ENCODE measurements at places on chromosomes 3 and 15.

DNA sequence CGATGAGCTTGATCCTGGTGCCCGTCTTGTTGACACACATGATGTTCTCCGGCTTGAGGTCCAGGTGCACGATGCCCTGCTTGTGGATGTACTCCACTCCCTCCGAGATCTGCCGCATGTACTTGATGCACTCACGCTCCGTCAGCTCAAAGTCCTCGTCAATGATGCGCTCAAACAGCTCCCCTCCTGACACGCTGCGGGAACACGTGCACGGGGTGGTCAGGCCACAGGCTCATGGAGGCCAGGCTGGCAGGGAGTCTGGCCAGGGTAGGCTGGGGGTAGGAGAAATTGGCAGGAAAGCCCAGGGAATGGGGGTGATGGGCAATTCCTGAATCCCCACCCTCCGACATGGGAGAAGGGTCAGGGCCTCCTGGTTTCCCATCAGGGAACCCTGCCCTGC lies 55.5 kb upstream of the HACD2 start:
- no peak overlapping the region for H3K27ac ChIP-seq
- H3K27me3 ChIP-seq = no peaks in the 10 kb centered on the region
- H3K4me1 ChIP-seq = no peaks in the 10 kb centered on the region
- no peaks in the 10 kb centered on the region for H3K36me3 ChIP-seq
- ATAC-seq = no peak

GRCh38 chr3:72316501-72317279 lies 531.6 kb downstream of the SHQ1 start:
- no peaks in the 10 kb centered on the region for H3K27me3 ChIP-seq
- no peak for ATAC-seq
- peaks cover under 1% of the 10 kb centered on the region for H3K4me1 ChIP-seq
- no peak overlapping the region for H3K27ac ChIP-seq

DNA sequence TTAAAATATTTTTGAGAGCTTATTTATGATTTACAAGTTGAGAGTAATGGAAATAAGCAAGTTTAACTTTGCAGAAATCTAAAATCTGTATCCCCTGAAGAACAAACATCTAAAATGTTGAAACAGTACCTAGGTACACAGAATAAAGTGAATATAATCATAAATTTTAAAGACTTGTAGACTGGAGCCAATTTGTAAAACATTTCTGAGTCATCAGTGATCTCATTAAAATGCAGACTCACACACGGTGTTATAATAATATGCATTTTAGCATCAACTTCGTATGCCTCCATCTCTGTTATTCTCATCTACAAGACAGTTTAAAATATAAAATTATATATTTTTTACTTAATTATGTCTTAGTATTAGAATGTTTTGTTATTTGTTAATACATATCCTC lies 399.5 kb upstream of the GOLIM4 start:
- no peak for ATAC-seq
- H3K36me3 ChIP-seq = no peaks in the 10 kb centered on the region
- H3K4me3 ChIP-seq = no peak overlapping the region
- no peaks in the 10 kb centered on the region for H3K4me1 ChIP-seq
- no peak overlapping the region for H3K27ac ChIP-seq

GRCh38 chr3:129593595-129594339 lies 12.7 kb downstream of the PLXND1 start:
- H3K4me1 ChIP-seq = peaks cover 10% of the 10 kb centered on the region
- H3K4me3 ChIP-seq = peak overlapping the region; percentile 61

GRCh38 chr3:150798122-150798618 lies 35.2 kb upstream of the SIAH2 start:
- no peaks in the 10 kb centered on the region for H3K4me1 ChIP-seq
- peaks cover 10% of the 10 kb centered on the region for H3K27me3 ChIP-seq
- no peak overlapping the region for H3K27ac ChIP-seq
- H3K4me3 ChIP-seq = no peak overlapping the region
- H3K36me3 ChIP-seq = no peaks in the 10 kb centered on the region
- ATAC-seq = no peak

GRCh38 chr3:14435175-14436014 lies 33.0 kb downstream of the SLC6A6 start:
- no peak for ATAC-seq
- no peaks in the 10 kb centered on the region for H3K27me3 ChIP-seq
- H3K27ac ChIP-seq = peak overlapping the region; percentile 98
- peak overlapping the region; percentile 81 for H3K4me3 ChIP-seq

DNA sequence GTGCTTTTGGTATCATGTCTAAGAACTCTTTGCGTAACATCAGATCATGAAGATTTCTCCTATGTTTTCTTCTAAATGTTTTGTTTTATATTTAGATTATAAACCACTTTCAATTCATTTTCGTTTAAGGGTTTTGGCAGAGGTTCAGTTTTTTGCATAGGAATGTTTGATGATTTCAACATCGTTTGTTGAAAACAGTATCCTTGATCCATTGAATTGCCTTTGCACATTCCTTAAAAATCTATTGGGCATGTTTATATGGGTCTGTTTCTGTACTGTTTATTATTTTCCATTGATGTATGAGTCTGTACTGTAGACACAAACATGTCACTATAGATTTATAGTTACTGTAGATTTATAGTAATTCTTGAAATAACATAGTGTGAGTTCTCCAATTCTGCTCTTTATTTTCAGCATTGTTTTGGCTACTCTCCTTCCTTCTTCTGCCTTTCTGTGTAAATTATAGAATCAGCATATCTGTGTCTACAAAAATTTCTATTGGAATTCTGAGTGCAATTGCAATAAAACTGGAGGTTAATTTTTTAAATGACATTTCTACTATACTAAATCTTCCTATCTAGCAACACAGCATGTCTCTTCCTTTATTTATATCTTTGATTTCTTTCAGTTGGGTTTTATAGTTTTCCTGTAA lies 374.0 kb downstream of the SV2B start:
- no peaks in the 10 kb centered on the region for H3K27me3 ChIP-seq
- no peaks in the 10 kb centered on the region for H3K36me3 ChIP-seq
- H3K4me3 ChIP-seq = no peak overlapping the region

- H3K4me1 ChIP-seq = no peaks in the 10 kb centered on the region
- peaks cover 12% of the 10 kb centered on the region for H3K27me3 ChIP-seq
- ATAC-seq = no peak
- no peaks in the 10 kb centered on the region for H3K36me3 ChIP-seq
Observed at GRCh38 chr3:31880020-31880419, 101.0 kb downstream of the OSBPL10 start.

DNA sequence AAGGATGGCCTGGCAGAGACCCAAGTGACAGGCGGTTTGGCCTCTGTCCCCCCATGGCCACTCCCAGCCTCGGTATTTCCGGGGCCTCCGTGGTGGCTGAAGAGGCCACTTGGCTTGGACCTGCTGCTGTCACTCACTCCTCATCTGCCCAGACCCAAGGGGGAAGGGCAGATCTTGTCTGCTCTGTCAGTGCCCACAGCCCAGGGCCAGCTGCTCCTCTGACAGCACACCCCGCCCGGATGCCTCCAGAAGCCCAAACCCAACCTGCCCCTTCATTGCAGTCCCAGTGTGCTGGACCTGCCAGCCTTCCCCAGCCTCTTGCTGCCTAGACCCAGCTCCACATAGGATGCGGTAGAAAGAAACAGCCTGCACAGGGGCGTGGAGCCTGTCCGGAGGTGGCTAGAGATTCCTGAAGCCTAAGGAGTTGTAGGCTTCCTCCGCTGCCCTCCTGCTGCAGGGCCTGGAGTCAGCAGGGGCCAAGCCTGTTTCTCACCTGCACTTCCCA lies 52.0 kb downstream of the MAGEF1 start:
- no peaks in the 10 kb centered on the region for H3K36me3 ChIP-seq
- no peak for ATAC-seq
- no peaks in the 10 kb centered on the region for H3K27me3 ChIP-seq
- peaks cover 8% of the 10 kb centered on the region for H3K4me1 ChIP-seq
- H3K27ac ChIP-seq = no peak overlapping the region

DNA sequence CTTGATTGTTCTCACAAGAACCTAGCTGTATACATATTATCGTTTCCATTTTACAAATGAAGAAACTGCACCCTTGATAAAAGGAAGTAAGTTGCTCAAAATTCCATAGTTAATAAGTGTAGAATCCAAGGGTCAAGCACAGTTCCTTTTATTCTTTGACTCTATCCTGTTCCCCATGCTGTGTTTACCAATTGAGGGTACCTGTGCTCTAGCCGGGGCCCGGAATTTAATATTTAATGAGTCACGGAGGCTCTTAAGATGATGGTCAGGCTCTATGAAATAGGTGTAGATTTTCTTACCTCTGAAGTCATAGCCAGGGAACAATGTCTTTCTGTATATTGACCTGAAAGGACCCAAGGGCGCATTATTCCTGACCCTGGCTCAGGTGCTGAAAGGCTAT lies 65.2 kb downstream of the LPP start:
- no peaks in the 10 kb centered on the region for H3K27me3 ChIP-seq
- H3K27ac ChIP-seq = no peak overlapping the region
- H3K36me3 ChIP-seq = no peaks in the 10 kb centered on the region
- H3K4me1 ChIP-seq = peaks cover 11% of the 10 kb centered on the region
- H3K4me3 ChIP-seq = no peak overlapping the region

GRCh38 chr3:104519468-104520227 lies 847.1 kb upstream of the ALCAM start:
- peaks cover 8% of the 10 kb centered on the region for H3K4me1 ChIP-seq
- H3K27ac ChIP-seq = no peak overlapping the region

DNA sequence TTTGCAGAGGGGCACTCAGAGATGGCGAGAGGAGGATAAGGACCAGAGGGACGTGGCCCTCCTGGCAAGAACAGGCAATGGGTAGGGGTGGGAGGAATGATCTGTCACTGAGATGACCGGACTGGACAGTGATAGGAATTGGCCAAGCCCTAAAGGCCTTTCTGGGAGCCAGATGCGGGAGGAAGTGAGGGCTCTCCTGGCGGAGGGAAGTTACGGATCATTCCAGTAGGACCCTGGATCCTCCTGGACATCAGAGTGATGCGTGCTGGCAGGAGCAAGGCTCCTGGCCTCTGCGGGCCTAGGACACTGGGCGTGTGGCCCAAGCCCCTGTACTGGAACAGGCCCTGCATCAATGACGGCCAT lies 23.4 kb downstream of the KIF7 start:
- peaks cover 13% of the 10 kb centered on the region for H3K36me3 ChIP-seq
- H3K27ac ChIP-seq = no peak overlapping the region

DNA sequence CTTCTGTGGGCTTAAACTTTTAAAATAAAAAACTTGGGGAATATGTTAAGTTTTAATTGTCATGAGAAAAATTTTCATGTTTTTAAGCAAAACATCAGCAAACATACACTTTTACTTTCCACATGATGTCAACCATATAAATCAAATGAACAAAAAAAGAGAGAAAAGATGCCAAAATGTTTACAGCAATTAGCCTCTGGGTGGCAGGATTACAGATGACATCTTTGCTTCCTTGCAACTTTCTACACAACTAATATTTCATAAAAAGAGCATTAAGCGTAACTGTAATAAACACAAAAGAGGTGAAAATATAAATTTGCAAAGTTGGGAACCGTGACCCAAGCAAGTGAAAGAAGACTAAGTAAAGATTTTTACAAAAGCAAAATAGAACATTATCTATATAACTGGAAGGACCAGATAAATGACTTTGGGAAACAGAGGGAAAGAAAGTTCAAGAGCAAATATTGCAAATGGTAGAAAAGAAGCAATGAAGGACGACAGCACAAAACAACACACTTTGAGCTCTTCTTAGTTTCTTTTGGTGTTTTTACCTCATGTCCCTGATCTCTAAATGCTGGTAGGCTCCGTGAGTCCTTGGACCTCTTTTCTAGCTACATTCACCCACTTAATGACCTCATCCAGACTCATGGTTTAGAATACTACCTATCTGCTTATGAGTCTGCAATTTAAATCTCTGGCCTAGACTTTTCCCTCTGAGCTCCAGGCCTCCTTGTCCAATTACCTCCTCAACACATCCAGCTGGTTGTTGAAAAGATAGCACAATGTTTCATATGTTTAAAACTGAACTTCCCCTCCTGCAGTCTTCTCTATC lies 9.4 kb downstream of the TP53BP1 start:
- ATAC-seq = no peak
- no peak overlapping the region for H3K4me3 ChIP-seq
- peaks cover 10% of the 10 kb centered on the region for H3K4me1 ChIP-seq
- no peaks in the 10 kb centered on the region for H3K27me3 ChIP-seq
- peak overlapping the region; percentile 22 for H3K27ac ChIP-seq

DNA sequence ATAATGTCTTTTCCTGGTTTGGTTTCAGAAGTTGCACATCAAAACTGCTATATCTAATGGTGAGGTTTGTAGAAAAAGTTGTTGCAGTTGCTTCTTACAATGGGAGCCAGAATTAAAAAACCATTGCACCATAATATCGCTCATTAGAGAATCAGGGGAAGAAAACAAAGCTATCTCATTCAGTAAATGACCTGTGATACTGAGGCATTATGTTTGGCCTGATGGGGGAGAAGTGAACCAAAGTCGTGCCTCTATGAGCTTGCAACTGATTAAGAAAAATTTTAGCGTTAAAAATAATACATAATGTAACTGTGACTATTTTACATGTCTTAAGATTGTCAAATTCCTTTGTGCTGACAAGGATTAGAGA lies 60.2 kb upstream of the ARHGEF26 start:
- H3K4me3 ChIP-seq = no peak overlapping the region
- no peak for ATAC-seq
- H3K27ac ChIP-seq = no peak overlapping the region
- H3K36me3 ChIP-seq = no peaks in the 10 kb centered on the region
- peaks cover 3% of the 10 kb centered on the region for H3K27me3 ChIP-seq

DNA sequence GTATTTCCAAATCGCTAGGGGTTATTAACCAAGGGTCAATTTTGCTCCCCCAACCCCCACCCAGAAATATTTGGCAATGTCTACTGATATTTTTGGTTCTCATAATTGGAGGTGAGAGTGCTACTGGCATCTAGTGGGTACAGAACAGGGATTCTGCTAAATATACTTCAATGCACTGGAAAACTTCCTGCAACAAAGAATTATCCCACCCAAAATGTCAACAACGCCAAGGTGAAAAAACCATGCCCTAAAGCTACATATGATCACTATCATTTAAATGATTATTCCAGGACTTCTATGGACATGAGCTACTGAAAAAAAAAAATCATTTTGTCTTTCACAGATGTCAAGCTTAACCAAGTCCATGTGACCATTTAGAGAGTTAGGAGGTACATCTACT lies 867.9 kb downstream of the FHIT start:
- H3K4me3 ChIP-seq = no peak overlapping the region
- H3K4me1 ChIP-seq = no peaks in the 10 kb centered on the region
- H3K27me3 ChIP-seq = no peaks in the 10 kb centered on the region
- no peak overlapping the region for H3K27ac ChIP-seq
- no peak for ATAC-seq

All from activated T-helper 17 cell treated with anti-CD3 and anti-CD28 coated beads, Interleukin-2, amount 50 U/mL, for 72 hours (primary cell).